ENCODE measurements at places on chromosomes 6 and 20.

DNA sequence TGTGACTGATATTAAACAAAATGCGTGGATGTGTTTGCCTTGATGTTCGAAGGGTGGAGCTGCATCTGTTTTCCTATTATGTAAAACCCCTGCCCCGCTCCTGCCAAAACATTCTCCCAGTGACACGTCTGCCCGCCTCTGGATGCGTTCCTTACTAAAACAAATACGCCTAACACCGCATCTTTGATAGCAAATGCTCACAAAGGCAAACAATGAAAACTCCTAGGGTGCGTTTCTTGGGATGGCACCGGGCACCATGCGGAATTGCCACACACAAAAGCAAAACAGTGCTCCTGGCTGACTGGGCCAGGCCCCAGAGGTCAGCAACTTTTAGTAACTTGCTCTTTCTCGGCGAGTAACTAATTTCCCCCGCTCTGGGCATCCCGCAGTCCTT lies 9.0 kb upstream of the FOXC1 start:
- DNase-seq: no peak

- DNase-seq: no peak
Observed at GRCh38 chr20:34365765-34366213, 2.7 kb downstream of the ITCH start.

- no peak for DNase-seq
Observed at GRCh38 chr6:39848171-39848570, 56.0 kb downstream of the DAAM2 start.

DNA sequence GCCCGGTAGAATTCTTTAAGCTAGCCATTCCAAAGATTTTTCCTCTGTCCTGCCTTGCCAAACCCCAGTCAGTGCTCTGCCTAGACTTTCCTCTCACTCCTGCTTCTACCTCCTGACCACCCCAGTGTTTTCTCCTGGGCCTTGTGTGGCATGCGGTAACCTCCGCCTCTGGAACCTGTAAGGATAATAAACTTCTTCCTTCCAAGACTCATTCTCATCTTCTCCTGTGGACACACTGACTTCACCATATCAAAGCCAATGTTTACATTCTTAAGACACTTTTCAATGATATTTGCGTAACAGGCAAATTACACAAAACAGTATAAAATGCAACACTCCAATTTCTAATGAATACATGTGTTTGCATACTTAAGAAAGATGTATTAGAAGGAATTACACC lies 354.6 kb downstream of the RNF144B start:
- no peak for DNase-seq

- peak; percentile 33 for DNase-seq
Observed at GRCh38 chr6:83868639-83869038, 9.2 kb downstream of the CYB5R4 start.

DNA sequence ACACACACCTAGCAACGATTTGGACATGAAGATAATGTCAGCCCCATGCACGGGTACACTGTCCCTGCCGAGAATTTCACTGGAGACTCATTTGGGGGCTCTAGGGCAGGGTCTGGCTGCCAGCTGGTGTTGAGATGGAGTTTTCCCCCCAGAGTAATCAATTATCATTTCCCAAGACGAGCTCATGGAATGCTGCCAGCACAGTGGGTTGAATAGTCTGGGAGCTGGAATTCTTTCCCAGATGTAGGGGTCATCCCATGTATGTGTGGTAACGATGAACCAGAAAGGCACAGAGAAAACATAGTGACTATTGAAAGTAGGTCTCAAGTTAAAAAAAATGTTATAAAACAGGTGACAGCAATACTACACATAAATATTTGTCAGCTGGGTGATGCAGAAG lies 579.9 kb downstream of the MAFB start:
- no peak for DNase-seq

- DNase-seq: no peak
Observed at GRCh38 chr20:43191143-43191542, 1.4 kb upstream of the PTPRT start.

DNA sequence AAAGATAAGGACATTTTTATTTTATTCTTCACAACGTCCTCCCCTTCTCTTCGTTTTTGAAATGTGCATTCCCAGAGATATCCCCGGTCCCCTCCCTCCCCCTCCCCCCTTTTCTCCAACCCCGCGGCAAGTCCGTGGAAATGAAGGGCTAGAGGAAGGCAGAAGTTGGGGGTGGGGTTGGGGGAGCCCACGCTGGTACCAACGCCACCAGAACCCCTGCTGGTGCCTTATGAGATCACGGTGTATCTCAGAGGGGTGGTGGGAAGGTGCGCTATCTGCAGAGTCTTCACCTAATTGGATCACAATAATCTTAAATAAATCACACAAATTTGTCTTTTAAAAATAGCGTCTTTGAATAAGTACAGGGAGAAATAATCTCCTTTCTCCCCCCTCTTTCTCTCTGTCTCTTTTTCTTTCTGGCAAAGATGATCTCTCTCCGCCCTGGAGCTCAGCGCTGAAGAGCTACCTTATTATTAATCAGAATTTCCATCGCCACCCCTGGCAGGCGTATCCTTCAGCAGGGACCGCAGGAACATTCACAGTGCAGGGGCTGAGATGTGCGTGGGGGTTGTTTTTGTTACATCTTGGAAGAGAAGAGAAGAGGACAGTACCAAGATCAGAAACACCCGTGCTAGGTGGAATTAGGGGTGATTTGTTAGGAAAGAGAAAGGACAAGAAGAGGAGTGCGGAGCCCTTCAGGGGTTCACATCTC lies 915 bp downstream of the CLVS2 start:
- DNase-seq: no peak

DNA sequence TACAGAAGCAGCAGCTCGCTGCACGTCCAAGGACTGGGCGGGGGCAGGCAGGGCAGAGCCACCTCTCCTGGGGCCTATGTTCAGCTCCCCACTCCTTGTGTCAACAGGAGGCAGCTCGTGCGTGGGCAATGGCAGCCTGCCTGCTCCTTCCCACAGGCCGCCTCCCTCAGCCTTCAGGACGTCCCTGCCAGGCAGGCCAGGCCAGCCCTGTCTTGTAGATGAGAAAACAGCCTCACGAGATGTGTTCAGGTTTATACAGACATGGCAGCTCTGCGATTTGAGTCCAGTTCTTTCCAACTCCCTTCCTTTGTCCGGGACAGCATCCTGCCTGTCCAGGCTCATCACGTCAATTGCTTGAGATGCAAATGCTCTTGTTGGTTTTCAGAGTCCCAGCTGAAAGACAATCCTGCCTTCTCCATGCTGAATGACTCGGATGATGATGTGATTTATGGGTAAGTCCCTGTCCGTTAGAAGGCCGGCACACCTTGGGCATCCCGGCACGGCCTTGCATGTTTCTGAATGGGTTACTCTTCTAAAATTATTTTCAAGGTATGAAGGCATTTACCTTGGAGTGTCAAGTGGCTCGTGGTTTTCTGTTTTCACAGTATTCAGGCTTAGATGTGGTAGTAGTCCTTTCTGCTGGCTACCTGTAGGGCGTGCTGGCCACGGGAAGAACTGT lies 13.5 kb downstream of the DYNLT1 start:
- DNase-seq: no peak

GRCh38 chr20:41166201-41167117 lies 29.1 kb downstream of the PLCG1 start:
- no peak for DNase-seq

DNA sequence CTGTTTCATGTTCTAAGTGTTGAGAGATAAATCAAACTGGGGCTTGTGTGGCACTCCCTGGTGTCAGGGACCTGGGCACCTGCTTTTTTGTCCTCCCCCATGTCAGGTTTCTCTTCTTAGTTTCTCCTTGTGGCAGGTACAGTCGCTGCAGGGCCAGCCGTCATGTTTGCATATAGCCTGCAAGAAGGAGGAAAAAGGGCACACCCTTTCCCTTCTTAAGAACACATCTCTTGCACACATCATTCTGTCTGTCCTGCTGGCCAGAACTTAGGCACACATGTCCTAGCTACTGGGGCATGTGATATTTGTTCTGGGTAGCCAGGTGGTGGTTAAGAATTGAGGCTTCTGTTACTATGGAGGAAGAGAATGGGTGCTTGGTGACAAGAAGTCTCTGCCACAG lies 27.9 kb downstream of the CDC5L start:
- no peak for DNase-seq

- peak; percentile 85 for DNase-seq
Observed at GRCh38 chr6:11414176-11414963, 123.2 kb upstream of the TMEM170B start.

DNA sequence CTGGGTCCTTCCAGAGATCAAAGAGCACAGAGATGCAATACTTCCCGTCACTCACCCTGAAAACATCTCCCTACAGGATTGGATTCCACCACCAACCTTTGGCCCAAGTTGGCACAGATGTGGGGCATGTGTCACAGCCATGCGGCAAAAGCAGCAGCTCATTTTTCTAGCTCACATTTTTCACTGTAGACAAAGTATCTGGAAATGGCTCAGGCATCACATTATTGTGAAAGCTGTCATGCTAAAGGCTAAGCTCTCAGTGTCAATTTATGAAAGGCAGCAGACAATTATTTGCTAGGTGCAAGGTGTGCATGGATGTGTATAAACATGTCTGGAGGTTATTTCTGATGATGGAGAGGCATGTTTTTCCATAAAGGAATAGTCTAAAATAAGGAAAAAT lies 248.8 kb upstream of the PRND start:
- no peak for DNase-seq

DNA sequence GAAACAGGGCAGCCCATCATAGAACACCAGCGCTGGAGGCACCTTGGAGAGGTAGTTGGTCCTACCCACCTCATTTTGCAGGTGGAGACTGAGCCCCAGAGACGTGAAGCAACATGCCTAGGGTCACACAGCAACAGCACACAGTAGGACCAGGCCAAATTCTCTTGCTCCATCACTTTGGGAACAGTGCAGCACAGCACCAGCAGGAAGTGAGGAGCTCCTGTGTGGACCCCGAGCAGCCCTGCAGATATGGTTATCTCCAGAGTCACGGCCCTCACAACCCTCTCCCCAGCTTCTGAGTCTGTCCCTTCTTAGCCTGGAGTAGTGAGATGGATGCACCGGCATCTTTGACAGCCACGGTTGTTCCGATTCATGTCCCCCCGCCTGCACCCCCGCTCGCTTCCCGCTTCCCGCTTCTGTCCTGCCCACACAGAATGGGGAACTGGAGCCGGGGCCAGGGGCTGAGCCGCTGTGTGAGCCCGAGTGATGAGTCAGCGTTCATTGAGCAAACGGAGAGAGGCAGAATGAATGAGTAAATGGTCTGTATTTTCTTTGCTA lies 72.6 kb upstream of the DUSP22 start:
- peak; percentile 29 for DNase-seq

GRCh38 chr20:61346996-61347395 lies 94.9 kb downstream of the CDH4 start:
- no peak for DNase-seq

DNA sequence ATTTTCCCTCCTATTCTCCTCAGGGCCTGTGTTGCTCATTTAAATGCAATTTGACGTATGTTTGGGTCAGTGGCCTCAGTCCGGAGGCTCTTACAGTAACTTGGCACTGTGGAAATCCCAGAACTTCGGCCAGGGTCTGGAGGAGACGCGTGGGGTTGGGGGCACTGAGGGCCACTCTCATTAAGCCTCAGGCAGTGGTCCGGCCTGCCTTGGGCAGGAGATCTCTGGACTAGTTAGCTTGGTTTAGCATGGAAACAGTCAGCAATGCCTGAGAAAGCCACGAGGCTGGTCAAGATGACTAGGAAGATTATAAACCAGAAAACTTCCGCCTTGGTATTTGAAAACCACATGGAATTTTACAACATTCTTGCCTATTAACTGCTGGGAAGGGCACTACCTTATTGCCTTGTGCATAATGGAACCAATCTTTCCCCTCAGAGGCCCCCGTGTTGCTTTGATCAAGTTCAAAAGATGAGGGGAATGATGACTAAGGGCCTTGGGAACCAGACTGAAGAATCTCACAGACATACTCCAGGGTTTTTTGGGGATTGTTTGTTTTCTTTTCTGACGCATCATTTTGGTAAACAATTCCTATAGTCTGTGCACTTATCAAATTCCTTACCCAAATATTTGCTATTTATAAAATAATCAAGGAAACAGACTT lies 206.0 kb upstream of the PREP start:
- peak; percentile 94 for DNase-seq

- DNase-seq: no peak
Observed at GRCh38 chr20:38489181-38489580, 16.5 kb downstream of the RALGAPB start.

DNA sequence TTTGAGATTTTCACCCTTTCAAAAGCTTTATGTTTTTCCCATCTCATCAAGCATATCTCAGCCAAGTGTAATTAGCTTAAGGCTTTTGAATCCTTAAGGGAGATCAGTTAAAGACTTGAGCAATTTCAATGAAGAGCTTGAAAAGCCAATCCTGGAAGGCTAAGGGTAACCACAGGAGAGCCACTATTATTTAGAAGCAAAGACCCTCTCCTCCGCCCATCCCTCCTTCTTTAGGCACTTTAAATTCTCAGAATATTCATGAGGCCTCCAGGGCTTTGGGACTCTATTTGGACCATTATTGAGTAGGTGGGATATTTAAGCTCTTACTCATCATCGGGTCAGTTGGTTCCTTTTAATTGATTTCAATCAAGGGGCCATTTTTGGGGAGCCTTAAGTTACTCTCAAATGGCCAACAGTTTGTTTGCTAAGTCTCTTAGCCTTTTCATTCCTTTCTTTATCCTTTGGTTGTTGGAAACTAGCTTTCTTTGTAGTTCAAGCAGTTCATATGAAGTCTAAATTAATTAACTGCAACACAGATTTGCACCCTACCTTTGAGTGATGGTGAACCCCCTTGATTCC lies 567.2 kb downstream of the KIF16B start:
- no peak for DNase-seq

- DNase-seq: no peak
Observed at GRCh38 chr20:56986931-56987720, 279.3 kb downstream of the BMP7 start.

- DNase-seq: no peak
Observed at GRCh38 chr6:3873051-3873450, 23.9 kb downstream of the FAM50B start.

DNA sequence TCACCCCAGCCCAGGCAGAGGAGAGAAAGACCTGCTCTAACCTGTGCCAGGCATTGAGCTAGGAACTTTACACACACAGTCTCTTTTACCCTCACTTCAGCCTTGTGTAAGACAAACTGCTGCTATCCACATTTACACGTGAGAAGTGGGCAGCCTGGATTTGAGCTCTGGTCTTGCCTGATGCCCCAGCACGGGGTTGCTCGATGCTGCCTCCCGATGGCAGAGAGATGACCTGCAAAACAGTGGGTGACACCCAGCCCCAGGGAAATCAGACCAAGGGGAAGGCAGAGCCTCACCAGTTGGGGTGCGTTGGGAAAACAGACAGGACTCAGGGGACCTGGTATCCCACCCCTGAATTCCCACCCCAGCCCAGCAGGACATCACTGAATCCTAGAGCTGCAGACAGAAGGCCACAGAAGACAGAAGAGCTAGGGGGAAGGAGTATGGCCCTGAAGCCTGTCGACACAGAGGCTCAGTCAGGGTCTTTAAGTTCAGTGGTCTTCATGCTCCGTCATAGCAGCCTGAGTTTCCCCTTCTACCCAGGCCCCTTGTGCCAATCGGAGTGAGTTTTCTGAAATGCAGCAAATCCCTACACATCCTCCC lies 990 bp downstream of the BPI start:
- peak; percentile 46 for DNase-seq

- no peak for DNase-seq
Observed at GRCh38 chr6:168169624-168170023, 90.6 kb upstream of the FRMD1 start.

GRCh38 chr6:79230149-79230548 lies 4.3 kb downstream of the HMGN3 start:
- DNase-seq: no peak
